NCI-H1694 treated with DMSO at 0.1 percent for 48 hours (cell line): ENCODE measurements at places on chromosomes 7 and 10.

DNA sequence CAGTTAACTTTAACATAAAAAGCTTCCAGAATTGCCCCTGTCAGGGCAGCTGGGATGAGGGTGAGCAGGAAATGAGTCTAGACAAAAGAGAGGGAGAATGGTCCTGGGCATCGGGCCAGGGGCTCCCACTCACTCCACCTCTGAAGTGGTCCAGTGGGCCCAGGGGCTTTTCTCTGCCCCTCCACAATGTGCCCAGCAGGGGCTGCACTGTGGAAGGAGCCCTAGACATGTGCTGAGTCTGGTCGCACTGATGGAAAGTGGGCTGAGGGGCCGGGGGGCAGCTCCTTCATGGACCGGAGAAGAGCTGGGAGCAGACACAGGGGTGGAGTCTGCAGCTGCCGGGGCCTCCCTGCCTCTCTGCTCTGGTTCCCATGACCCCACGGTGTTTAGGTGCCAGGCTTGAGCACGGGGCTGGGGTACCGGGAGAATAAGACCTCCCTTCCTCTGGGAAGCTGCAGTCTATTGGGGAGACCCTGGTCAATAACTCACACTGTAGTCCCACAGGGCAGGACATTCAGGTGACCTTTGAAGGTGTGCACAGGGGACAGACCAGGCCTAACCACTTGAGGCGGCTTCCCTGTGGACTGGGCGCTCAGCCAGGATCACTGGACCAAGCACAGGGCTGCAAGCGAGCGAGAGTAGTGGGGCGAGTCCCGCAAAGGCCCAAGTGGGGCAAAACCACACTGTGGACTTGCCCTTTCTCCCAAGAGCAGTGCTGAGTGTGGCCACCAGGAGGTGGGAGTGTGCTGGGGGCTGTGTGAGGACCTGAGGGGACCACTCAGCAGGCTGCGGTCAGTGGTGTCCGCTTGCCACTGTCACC lies 6.1 kb downstream of the ADCY1 start:
- DNase-seq, result no peak

GRCh38 chr7:81339946-81340345 lies 421.1 kb upstream of the SEMA3C start:
- no peak for DNase-seq

- DNase-seq, result no peak
Measured at GRCh38 chr10:2262878-2263277, 525.6 kb upstream of the ADARB2 start.

DNA sequence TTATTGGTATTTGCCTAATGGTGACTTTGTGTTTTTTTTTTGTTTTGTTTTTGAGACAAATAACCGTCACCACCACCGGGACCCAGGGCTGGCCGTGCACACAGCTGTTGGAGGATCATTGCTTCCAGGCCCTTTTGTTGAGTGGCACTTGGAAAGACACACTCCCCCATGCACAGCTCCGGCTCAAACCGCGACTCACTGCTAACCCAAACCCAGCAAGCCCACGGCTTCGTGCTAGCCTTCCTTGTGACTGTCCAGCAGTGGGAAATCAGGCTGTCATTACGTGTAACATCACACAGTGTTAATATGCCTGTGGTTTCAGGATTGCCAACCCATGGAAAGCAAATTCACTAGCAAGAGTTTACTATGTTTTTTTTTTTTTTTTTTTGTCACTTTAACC lies 17.4 kb downstream of the BNIP3 start:
- no peak for DNase-seq

DNA sequence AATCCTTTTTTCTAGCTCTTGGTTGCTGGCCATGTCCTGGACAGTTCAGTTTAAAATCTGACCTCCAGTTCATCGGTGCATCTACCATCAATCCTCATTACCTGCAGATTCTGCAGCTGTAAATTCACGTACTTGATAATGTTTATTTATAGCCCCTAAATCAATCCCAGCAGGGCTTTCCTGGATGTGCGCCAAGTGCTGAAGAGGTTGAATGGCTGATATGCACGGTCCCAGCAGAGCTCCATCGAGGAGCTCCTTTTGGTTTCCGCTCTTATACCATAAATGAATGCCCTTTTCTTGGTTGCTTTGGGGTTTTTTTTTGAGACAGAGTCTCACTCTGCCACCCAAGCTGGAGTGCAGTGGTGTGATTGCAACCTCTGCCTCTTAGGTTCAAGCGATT lies 91.2 kb upstream of the CCZ1B start:
- DNase-seq, result no peak

GRCh38 chr10:18195060-18195799 lies 55.0 kb downstream of the CACNB2 start:
- DNase-seq, result no peak

GRCh38 chr10:24706479-24707118 lies 17.1 kb downstream of the ARHGAP21 start:
- peak; percentile 30 for DNase-seq

- DNase-seq, result no peak
Measured at GRCh38 chr7:104984585-104985258, 29.3 kb upstream of the KMT2E start.

DNA sequence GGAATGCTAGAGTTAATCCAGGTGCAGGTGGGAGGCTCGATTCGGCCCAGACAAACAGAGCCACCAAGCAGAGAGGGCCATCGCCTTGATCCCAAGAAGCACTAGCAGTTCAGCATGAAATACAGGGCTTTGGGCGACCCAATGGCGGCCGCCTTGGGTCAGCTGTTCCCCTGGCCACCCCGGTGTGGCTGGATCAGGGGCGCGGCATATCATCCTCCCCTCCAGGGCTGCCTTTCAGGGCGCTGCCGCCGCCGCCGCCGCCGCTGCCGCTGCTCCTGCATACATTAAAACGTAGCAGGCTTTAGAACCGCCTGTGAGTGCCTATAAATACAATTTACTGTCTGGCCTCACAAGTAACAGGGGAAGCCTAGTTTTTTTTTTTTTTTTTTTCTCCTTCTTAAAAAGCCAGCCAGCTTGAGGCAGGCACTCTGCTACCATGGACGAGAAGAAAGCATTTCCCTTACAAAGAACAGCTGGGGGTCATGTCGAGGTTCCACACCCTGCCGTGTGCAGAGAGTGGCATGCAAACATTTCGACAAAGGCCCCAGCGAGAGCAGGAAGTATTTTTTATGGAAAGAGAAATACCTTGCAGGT lies 57.7 kb upstream of the EFCAB10 start:
- DNase-seq, result no peak

GRCh38 chr7:122770686-122771335 lies 68.1 kb upstream of the RNF148 start:
- no peak for DNase-seq

GRCh38 chr7:139494835-139495579 lies 11.5 kb upstream of the KLRG2 start:
- no peak for DNase-seq

DNA sequence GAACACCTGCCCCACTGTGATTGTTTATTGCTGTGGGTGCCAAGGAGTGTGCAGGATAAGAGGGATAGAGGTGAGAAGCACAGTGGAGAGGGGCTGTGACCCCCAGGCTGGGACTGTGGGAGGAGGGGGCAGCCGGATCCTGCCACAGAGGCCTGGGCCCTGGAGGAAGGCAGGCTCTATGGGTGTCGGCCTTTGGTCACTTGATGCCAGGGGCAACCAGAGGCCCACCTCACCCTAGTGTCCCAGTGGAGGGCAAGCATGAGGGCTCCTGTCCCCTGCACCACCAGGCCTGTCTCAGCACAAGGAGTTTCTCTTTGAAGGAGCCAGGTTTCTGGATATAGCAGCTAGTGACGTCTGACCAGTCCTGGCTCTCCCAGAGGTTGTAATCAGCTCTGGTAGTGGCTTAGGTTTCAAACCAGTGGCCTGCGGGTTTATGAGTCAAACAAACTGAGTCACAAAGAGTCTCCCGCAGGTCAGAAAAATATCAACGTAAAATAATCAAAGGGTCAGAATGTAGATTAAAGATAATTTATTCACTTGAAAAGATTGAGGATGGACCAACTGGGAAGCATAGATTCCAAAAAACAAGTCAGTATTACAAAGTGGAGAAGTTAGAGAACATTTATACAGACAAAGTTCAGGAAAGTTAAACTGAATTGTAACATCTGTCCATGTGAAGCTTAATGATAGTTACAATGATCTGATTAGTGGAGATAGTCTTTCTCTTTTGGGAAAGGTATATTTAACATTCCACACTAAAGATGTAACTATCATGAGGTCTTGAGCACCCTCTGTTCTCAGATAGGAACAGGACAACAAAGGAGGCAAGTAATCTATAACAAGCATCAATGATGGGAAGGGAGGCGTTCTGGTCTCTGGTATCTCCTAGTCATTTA lies 37.2 kb upstream of the ZNF488 start:
- no peak for DNase-seq

- DNase-seq, result no peak
Measured at GRCh38 chr10:33099748-33100147, 141.7 kb upstream of the ITGB1 start.
